EH (cell line): ENCODE measurements at places on chromosomes 1 and 21.

GRCh38 chr1:33284049-33284448, 27.8 kb downstream of the ZNF362 start:
- DNase-seq = no peak

- no peak for DNase-seq
Observed at GRCh38 chr1:242534753-242535152, 10.3 kb upstream of the PLD5 start.

- peak; percentile 83 for DNase-seq
Observed at GRCh38 chr1:226002667-226003501, 3.7 kb upstream of the SDE2 start.

GRCh38 chr21:35326677-35327076, 277.6 kb upstream of the RUNX1 start:
- peak; percentile 58 for DNase-seq

GRCh38 chr1:46526013-46526690, 25.3 kb downstream of the KNCN start:
- no peak for DNase-seq

- DNase-seq = no peak
Observed at GRCh38 chr1:233242827-233243483, 52.6 kb downstream of the PCNX2 start.

DNA sequence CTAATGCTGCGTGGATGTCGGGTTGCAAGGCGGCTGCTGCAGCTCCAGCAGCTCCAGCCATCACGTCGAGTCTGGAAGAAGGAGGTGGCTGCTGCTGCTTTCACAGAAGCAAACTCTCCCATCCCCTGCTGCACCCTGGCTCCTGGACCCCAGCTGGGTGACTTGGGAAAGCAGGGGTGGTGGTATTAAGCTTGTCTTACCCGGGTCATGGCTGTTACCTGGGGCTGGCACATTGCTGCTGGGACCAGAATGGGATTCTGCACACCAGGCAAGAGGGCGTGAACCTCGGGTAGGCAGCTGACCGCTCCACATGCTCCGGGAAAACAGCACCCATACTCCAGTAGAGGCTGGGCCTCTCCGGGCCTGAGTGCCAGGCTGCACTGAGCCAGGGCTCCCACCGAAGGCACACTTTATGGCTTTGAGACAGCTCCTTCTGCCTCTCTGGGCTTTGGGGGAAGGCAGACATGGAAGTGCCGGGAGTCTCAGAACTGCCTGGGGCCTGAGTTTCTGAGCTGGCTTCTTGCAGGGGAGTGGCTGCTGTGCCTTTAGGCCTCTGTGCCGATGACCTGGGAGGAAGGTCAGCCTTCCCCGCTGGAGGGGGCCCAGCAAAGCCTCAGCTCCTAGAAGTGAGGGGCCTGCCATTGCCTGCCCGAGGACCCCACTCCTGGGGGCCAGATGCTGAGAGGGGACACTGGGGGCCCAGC, 1.2 kb downstream of the SMIM1 start:
- DNase-seq = no peak

- no peak for DNase-seq
Observed at GRCh38 chr1:112991402-112992120, 35.6 kb upstream of the SLC16A1 start.

GRCh38 chr1:60960891-60961461, 121.4 kb upstream of the NFIA start:
- peak; percentile 53 for DNase-seq

DNA sequence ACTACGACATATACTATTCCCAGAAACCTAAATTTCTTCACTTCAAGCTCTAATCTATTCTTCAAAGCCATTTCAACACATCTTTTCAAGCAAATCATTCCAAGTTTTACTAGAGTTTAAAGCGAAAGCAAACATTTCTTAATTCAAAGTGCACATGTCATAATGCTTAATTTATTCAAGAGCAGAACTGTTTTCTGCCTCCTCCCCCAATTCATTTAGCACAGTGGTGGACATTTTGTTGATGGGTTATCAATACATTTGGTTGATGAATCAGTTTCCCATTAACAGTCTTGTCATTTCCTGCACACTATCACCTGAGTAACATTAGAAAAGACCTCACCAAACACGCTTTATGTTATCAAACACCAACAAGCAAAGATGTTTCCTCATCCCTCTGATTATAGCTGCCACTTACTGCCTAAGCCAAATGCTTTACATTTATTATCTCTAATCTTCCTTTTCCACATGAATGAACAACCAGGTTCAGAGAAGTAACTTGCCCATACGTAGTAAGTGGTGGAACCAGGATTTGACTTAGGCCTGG, 2.0 kb downstream of the SRSF4 start:
- DNase-seq = no peak

DNA sequence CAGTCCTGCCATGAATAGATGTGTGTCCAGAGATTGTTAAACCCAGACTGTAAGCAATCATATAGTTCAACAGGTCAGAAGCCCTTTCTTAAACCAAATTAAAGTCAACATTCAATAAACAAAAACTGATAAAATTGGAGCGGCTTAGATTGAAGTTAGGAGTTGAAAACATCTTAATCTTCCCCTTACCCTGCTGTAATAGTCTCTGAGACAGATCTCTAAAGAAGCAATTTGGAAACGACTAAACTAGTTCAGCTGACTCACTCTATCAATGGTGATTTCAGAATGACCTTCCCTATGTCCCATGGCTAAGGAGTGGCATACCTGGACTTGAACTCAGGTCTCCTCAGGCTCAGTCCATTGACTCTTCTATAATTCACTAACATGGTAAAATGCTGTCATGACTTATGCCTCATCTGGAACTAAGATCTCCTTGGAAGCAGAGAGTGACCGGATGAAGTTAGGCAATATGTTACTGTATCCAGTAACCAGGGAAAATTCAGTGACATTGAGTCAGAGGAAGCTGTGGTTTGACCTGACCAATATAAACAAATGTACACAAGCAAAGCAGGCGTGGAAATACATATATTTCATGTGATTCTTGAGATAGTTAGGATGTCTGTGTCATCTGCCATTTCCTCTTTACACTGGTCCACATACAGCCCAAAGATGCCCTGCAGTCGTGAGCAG, 30.1 kb downstream of the SGIP1 start:
- peak; percentile 99 for DNase-seq

DNA sequence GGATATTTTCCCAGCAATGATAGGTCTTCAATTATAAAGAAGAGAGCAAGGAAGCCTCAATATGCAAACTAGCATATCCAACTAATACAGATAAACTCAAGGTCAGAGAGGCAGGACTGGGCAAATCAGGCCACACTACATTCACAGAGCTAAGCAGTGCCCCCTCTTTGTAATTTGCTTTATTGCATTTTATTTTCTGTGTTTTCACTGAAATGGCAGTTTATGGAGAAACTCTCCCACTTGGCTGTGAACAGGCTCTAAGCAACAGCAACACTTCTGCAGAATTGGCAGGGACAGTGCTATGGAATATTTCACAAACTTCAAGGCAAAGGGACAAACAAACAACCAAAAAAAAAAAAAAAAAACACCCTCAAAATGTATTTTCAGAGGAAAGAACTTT, 93.4 kb upstream of the SOD1 start:
- no peak for DNase-seq
